ENCODE measurements at places on chromosomes 3 and 15.
A peak's percentile ranks its signal among the peaks of the same experiment; 100 is the strongest.

DNA sequence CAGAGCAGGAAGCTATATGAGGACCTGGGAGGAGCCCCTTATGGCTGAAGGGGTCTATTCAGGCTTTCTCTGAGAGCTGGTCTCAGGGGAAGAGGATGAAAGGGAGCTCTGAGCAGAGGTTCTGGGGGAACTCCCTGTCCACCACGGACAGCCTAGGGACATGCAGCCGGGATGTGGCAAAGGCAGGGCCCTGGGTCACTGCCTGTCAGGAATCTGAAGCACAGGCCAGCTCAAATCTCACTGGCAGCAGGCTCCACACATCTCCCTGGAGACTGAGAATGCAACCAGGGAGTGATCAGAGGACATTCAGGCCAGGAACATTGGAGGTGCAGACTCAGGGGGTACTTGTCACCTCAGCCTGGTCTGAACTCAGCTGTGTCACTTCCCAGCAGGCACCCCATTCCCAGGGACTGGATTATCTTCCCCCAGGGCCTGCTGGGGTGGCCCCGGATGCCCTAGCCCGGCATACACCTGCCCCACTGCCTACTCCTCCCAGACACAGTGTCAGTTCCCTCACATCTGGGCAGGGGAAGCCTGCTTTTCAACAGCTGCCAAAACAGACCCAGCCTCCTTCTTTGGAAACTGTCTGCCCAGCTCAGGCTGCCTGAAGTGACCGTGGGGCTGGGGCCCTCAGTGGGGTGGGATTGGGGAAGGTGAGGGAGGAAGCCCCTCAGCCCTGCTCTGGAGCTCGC, 18.3 kb upstream of the SEMA3F start:
- no peak for DNase-seq

- DNase-seq = no peak
Observed at GRCh38 chr15:42151736-42152135, 4.7 kb downstream of the PLA2G4F start.

DNA sequence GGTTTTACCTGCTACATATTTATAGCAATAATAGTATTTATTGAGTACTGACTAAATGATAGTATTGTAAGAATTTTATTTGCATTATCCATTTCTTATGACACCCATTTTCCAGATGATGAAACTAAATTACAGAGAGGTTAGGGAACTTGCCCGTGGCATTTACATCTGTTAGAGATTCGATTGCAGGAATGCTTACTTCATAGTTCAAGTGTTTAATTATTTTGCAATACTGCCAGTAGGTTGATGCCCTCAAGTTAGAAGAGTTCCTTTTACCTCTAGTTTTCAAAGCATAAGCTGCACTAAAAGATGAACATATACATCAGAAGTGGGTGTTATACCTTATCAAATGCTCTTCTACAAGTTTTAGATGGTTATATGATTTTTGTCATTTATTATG, 362.8 kb upstream of the RGMA start:
- no peak for DNase-seq

GRCh38 chr3:138497021-138497420, 62.6 kb downstream of the ESYT3 start:
- no peak for DNase-seq

DNA sequence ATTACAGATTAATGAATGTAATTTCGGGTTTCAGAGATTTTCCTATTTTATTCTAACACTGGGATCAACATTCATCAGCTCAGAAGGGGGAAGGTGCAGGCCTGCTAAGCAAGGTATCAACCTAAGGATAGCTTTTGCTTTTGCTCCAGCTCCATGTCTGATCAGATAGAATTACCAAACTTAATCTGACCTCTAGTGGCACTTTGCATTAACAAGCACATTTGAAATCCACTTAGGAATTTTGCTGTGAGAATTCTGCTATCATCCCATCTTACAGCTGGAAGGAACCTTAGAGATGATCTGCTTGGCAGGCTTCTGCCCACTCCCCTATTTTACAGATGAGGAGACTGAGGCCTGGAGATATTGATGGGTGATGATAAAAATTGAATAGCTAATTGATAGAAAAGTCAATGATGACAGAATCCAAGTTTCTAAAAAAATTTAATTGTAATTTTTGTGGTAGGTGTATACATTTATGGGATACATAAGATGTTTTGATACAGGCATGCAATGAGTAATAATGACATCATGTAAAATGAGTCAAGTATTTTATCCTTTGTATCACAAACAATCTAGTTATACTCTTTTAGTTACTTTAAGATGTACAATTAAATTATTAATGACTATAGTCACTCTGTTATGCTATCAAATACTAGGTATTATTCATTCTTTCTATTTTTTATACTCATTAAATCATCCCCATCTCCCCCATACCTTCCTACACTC, 209.2 kb upstream of the ZPLD1 start:
- no peak for DNase-seq

GRCh38 chr15:90674476-90674875, 42.7 kb upstream of the BLM start:
- no peak for DNase-seq

- no peak for DNase-seq
Observed at GRCh38 chr3:57825116-57825515, 69.0 kb downstream of the SLMAP start.

- DNase-seq = no peak
Observed at GRCh38 chr15:74884428-74885223, 5.2 kb upstream of the MPI start.

DNA sequence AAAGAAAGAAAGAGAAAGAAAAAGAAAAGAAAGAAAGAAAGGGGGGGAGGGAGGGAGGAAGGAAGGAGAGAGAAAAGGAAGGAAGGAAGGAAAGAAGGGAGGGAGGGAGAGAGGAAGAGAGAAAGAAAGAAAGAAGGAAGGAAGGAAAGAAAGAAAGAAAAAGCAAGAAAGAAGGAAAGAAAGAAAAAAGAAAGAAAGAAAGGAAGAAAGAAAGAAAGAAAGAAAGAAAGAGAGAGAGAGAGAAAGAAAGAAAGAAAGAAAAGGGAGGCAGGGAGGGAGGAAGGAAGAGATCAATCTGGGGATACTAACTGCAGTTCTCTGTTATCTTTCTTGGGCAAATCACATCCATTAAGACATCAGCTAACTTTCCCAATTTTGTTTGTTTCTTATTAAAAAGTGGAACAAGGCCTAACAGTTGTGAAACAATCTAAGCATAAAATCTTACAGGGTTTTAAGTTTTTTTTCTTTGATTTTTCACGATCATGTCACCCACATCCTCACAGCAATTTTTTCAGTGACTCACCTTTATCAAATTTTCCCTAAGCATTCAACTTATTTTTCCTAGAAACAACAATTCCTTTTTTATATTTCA, 36.8 kb downstream of the TBC1D2B start:
- no peak for DNase-seq

DNA sequence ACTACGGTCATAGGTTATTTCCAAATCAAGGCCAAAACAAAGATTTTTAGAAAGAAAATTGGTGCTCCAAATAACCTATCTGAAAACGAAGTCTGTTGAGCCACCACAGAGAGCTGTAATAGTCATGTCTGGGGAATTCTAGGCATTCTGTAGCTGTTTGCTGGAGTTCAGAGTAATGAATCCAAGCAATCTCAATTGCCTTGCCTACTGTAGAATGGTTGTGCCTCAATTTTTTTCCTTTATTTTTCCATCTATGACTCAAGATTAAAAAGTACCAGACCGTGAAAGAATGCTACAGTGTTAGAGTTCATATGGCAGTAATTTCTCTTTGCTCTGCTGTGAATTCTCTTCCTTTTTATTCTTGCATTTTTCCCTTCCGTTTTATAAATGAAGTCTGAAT, 1007.2 kb upstream of the ALCAM start:
- no peak for DNase-seq

DNA sequence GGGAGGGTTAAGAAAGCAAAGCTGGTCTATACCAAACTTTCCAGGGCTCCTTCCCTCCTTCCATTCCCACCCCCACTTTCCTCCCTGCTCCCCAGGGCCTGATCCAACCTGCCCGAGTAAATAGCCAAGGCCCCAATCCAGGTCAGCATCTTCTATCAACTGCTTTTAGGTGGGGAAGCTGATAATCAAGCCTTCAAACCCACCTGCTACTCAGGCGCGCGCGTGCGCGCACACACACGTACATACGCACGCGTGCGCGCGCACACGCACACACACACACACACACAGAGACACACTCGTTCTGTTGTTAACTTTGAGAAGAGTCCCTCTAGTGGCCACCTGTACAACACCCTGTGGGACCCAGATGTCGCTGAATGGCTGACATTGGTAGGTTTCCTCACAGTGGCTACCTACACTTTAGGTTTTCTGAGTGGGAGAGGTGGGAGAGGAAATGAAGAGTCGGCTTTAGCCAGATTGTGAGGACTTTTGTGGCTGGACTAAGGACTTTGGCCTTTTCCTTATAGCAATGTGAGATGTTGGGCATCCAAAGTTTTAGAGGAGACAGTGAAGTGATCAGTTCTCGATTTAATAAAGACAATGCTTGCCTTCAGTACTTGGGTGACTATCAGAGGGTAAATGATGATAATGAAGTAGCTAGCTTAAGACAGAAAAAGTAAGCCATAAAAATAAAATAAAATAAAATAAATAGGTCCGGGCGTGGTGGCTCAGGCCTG, 179.9 kb upstream of the C2CD4B start:
- DNase-seq = peak; percentile 39

GRCh38 chr3:170553788-170554757, 31.8 kb downstream of the SLC7A14 start:
- DNase-seq = no peak

GRCh38 chr3:140823106-140823505, 118.5 kb upstream of the SLC25A36 start:
- no peak for DNase-seq

- no peak for DNase-seq
Observed at GRCh38 chr3:63450023-63450422, 171.9 kb downstream of the SYNPR start.

DNA sequence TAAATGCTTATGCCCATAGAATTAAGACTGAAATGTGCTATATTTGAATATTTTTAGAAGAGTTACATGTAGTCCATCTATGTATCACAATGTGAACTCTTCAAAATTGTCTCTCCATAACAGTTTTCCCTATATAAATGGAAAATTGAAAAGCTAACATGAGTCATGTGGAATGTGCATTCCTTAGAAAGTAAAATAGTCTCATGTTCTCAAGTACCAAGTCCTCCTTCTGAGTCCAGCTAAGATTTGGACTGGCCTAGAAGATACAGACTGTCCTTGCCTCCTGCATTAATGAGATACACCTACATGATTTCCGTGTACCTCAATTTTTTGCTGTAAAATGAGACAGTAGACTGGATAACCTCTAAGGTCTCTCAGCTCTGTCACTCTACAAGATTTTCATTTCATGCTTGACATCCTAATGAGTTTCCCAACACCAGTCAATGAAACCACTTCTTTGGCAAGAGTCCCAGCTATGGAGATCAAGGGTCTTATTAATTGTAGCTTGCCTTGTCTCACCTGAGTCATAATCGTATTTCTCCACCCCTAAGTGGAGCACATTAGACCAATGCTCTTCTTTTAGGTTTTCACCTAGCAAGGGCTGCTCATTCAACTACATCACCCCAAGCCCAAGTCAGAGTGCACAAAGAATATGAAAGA, 350.6 kb upstream of the IL12A start:
- no peak for DNase-seq

GRCh38 chr3:159775372-159775961, 213.2 kb upstream of the IL12A start:
- no peak for DNase-seq

DNA sequence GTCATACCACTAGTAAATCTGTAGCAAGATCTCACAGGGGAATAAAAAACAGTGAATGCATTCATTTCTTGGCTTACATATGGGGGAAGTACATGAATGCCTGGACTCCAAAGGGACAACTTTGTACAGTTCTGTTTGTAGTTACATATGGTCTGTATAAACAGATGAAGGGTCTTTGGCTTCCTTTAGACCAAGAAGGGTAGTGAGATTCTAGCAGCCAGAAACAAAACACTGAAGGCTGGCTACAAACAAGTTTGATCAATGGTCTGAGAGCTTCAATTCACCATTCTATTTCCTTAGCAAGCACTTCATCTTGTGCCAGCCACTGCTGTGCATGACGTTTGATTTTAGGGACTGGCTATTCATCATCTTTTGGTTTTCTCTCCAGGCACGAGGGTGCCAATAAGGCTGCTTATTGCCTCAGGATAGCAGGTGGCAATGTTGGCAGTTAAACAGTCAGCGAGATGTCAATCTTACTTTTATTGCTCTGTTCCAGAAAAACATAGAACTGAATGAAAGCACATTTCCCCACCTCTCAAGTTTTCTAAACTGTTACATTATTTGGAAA, 313.7 kb upstream of the COL8A1 start:
- DNase-seq = no peak

- no peak for DNase-seq
Observed at GRCh38 chr3:154758109-154758868, 321.8 kb upstream of the MME start.

- no peak for DNase-seq
Observed at GRCh38 chr15:52317022-52317421, 21.4 kb upstream of the MYO5C start.

DNA sequence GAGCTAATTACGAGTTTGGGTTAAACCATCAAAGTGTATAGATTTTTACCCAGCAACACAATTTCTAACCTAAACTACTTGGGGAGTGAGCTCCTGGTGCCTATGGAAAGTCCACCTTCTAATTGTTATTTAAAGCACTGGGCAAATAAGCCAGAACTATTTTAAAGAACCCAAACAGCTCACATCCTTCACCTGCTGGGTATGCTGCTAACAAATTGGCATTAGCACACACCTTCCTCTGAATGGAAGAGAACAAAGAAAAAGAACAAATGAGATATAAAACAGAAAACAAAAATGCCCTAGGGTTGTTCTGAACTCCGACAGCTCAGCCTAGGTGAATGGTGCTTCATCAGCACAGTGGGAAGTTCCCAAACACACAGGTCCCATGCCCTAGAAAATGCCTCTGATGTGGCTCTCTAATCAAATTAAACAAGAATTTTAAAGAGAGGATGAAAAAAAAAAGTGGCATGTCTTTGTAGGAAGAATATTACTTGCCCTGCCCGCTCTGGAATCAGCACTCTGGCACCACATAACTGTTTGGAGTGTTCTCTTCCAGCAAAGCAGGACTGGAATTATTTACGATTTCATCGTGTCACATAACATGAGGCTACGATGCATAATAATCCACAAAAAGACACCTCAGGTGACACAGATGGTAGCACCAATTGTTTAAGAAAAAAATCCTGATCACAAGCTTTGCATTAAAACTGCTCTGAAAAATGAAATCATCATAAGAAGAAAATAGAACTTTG, 334.4 kb downstream of the GBE1 start:
- DNase-seq = no peak

- no peak for DNase-seq
Observed at GRCh38 chr3:121735047-121735696, 14.4 kb downstream of the GOLGB1 start.

- DNase-seq = no peak
Observed at GRCh38 chr15:41438206-41438605, 21.3 kb downstream of the RTF1 start.

GRCh38 chr3:147630921-147631415, 221.8 kb downstream of the ZIC1 start:
- DNase-seq = no peak

DNA sequence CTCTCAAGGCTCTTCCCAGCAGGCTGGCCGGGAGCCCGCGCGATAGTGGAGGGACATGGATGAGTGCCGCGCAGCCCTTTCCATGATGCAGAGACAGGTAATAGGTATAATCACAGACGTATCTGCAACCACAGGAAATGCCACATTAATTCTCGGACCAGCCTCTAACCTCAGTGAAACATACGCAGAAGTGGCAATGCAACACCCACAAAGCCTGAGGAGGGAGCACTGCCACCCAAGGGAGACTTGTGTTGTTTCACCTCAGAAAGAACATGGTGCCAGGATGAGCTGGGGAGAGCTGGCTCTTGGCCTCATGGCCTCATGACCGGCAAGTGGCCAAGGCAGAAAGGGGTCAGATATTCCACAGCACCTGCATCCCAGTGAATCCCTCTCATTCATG, 39.0 kb downstream of the PGPEP1L start:
- no peak for DNase-seq
